Adrenal gland (tissue), 19 donors: ENCODE measurements at places on chromosomes 3 and 15. TPM values are rescaled to one million over a fixed set of nuclear protein-coding genes. Genes with fewer than 3 reads are reported as not detected.

The CCK gene
- total RNA-seq: 3.4 TPM

The SIDT1 gene
- total RNA-seq: 1.1 TPM

The SCN11A gene
- 0.15 TPM for total RNA-seq

The GOLGA8G gene
- total RNA-seq: not detected

The C15orf62 gene
- total RNA-seq: 0.25 TPM

DNA sequence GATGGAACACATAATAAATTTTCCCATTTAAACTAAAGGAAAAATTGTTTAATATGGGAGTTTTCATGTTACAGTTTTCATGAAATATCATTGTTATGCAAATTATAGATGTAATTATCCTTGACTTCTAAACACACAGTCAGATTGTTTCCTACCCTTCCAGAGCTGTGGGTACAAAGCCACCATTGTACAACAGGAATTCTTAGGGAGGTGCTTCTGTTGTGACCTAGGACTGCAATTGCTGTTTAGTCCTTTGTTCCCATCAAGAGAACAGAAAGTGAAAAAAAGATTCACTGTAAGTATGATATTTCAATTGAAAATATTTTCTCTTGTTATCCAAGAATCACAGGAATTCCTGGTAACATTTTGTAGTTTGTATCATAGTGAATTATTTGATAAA, 455.3 kb upstream of the NAALADL2 start:
- no peaks in the 10 kb centered on the region for H3K4me1 ChIP-seq
- no peaks in the 10 kb centered on the region for H3K36me3 ChIP-seq
- no peaks in the 10 kb centered on the region for H3K27me3 ChIP-seq
- no peak overlapping the region for H3K27ac ChIP-seq

DNA sequence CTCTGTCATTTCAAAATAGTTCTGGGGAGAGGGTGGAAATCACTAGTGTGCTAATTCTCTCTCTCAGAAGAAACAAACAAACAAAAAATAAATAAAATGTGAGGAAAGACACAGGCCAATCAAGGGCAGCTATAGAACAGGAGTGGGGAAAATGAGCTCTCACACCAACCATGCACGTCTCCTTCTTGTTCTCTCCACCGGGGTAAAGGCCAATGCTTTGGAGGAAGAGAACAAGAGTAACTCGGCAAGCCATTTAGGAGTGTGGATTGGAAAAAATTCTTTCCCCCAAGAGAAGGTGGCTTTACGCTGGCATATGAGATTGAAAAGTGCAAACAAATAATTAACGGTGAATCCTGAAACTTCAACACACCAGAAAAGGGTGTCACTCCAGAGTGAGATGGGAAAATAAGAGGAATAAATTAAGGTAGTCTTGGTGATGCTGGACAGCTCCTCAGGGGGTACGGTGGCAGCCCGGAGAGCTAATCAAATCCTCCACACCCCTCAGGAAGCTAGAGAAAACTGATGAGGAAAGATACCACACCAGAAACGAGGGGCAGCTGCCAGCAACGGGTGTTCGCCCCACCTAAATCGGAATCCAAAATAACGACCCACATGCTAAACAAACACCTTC, 88.0 kb downstream of the RFTN1 start:
- DNase-seq: no peak
- H3K4me3 ChIP-seq: no peak overlapping the region
- no peak overlapping the region for H3K27ac ChIP-seq
- H3K4me1 ChIP-seq: no peaks in the 10 kb centered on the region
- H3K27me3 ChIP-seq: no peaks in the 10 kb centered on the region

GRCh38 chr15:59966262-59966661, 37.8 kb upstream of the FOXB1 start:
- H3K4me1 ChIP-seq: no peaks in the 10 kb centered on the region
- DNase-seq: no peak
- no peaks in the 10 kb centered on the region for H3K36me3 ChIP-seq

DNA sequence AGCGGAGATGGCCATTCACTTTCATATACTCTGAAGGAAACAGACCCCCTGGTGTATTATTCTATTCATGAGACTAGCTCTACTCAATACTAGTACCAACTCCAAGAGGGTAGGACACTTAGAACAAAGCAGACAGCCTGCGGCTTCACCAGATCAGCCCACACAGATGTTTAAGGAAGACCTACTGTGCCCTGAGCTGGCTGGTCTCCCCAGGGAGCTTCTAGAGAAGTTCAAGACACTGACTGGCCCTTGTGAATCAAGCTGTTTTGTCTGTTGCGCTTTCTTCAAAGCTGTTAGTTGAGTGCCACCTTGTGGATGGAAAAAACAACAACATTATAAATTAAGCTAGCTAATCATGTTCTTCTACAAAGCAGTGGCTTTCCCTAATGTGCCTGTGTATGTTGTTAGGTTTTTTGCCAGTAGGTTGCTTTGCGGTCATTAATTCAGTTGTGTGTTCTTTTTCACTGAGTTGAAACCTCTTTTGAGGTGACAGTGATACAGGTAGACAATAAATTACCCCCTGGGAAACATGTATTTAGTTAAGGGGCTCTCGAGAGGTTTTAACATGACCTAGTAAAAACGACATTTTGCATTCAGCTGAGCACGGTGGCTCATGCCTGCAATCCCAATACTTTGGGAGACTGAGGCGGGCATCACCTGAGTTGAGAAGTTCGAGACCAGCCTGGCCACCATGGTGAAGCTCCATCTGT, 64.2 kb upstream of the MYZAP start:
- peaks cover 18% of the 10 kb centered on the region for H3K4me1 ChIP-seq
- H3K27me3 ChIP-seq: no peaks in the 10 kb centered on the region
- no peaks in the 10 kb centered on the region for H3K36me3 ChIP-seq
